ENCODE measurements at places on chromosomes 4 and X.

- no peak for DNase-seq
Measured at GRCh38 chrX:14124562-14124961, 94.9 kb upstream of the GEMIN8 start.

DNA sequence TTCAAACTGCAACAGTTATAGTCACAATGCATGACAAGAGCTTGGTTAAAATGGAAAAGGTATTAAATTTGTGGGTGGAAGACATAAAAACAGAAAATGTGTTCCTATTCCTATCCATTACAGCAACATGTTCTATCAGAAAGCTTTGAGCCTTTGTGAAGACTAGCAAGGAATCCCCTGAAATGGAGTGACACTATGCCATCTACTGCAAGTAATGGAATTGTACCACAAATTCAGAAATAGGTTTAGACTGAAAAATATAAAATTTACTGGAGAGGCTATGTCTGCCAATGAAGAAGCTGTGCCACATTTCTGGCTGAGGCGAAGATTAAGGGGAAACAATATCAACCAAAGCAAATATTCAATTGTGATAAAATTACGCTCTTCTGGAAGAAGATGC lies 247.9 kb downstream of the ADAM29 start:
- DNase-seq = no peak

DNA sequence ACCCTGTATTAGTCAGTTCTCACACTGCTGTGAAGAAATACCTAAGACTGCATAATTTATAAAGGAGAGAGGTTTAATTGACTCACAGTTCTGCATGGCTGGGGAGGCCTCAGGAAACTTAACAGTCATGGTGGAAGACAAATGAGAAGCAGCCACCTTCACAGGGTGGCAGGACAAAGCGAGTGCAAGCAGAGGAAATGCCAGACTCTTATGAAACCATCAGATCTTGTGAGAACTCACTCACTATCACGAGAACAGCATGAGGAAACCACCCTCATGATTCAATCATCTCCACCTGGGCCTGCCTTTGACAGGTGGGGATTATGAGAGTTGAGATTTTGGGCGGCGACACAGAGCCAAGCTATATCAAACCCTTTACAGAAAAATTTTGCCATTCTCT lies 722.4 kb downstream of the RAB28 start:
- no peak for DNase-seq

- no peak for DNase-seq
Measured at GRCh38 chr4:108130955-108131354, 37.8 kb downstream of the LEF1 start.

DNA sequence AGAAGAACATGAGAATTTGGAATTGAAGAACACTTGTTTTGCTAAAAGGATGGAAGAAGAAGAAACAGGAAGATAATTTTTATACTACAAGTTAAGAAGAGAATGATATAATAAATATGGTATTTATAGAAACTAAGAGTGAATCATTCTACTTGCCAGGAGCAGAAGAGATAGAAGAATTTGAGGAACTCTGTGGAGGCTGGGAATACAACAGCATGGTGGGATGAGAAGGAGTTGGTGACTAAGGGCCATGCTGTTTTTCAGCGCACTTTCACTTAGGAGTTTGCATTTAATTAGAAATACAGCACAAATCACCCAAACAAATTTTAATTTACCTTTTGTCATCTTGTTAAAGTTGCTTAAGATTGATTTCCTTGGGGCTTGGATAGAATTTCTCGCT lies 20.5 kb downstream of the HADH start:
- DNase-seq = peak; percentile 70

- DNase-seq = no peak
Measured at GRCh38 chrX:107450823-107451509, 1.5 kb downstream of the FRMPD3 start.

DNA sequence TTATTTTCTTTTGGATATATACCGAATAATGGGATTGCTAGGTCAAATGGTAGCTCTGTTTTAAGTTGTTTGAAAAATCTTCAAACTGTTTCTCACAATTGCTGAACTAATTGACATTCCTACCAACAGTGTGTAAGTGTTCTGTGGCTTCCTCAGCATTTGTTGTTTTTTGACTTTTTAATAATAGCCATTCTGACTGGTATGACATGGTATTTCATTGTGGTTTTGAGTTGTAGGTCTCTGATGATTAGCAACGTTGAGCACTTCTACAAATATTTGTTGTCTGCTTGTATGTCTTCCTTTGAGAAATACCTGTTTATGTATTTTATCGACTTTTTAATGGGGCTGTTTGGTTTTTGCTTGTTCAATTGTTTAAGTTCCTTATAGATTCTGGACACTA lies 680.1 kb upstream of the GRIA3 start:
- no peak for DNase-seq

DNA sequence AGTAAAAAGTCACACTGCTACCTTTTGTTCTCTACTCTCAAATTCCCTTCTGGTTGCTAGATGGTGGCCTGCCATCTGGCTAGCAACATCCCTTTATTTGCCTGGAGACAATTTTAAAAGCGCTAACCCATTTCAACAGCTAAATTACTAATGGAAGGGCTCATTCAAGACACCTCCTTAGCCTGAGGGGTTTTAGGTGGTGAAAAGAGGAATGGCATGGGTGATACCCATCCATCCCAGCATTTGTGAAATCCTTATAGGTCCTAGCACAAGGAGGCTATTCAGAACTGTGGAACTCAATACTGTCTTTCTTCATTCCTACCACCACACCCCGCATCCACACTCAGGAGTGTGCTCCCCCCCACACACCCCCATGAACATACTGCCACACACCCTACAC lies 33.5 kb downstream of the ARHGEF9 start:
- no peak for DNase-seq

- DNase-seq = no peak
Measured at GRCh38 chr4:185540487-185541120, 5.3 kb upstream of the PDLIM3 start.

- peak; percentile 53 for DNase-seq
Measured at GRCh38 chr4:25795566-25796454, 67.0 kb downstream of the SEL1L3 start.

DNA sequence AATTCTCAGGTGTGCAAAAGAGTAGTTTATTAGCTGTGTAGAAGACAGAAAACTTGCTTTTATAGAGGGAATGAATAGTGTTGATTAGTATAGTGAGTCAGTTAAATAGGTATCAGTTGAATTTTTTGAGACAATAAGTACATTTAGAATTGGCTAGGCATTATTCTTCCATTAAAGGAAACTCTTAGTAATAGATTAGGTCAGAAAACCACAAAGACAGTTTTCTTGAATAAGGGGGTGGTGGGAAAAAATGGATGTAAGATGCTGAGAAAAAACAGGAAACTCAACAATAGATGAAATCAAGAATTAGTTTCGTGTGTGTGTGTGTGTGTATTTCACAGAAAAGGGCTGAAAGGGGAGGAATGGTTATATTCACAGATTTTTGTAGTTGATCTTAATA lies 16.8 kb downstream of the CD38 start:
- no peak for DNase-seq

DNA sequence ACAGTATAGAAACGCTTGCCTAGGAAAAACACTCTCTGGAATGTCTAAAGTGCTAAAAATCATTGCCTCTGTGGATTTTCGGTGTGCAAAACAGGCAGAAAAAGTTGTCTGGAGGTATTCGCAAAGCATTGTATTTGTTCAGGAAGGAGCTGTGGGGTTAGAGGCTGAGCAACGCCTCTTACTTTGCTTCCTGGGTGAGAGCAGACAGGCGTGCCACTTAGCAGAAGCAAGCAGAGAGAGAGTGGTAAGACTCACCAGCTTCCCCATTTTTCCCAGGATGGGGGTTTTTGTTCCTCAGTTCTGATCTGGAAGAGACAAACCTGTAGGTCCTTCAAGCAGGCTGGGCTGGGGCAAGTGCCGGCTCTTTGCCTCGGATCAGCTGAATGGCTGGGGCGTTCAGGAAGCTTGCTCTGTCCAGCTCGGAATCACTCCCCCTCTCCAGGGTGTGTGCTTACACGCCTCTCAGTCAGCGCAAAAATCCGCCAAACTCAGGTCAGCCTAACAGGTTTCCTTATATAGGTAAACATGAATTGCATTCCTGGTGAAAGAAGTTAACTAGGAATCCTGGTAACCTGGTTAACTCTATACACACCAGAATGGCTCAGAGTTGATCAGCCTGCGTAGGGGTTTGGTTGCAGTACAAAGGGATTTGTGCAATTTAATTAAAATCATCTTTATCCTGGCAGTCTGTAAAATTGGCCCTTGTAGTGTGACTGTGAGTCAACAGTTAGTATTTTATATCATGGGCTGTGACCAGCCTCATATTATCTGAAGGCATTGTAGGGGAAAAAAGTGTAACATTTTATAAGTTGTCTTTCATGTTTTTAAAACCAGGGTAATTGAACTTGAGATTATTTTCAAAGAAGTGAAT lies 213.1 kb upstream of the MID1 start:
- no peak for DNase-seq

DNA sequence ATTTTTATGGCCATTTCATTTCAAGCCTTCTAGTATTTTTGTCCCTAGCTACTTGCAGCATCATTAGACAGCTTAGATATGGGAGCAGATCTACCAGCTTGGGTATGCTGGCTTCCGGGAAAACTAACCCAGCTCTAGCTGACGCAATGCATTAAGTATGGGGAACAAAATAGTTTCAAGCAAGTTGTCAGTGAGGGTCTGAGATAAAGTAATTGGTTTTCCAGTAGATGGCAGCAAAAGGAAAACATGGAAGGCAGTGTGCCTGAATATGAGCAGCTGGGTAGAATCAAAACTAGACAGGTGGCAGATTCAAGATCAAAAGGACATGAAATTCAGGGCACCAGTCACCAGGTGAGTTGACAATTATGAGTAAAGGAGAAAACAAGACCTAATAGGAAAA lies 340.9 kb upstream of the CTSO start:
- DNase-seq = peak; percentile 77

DNA sequence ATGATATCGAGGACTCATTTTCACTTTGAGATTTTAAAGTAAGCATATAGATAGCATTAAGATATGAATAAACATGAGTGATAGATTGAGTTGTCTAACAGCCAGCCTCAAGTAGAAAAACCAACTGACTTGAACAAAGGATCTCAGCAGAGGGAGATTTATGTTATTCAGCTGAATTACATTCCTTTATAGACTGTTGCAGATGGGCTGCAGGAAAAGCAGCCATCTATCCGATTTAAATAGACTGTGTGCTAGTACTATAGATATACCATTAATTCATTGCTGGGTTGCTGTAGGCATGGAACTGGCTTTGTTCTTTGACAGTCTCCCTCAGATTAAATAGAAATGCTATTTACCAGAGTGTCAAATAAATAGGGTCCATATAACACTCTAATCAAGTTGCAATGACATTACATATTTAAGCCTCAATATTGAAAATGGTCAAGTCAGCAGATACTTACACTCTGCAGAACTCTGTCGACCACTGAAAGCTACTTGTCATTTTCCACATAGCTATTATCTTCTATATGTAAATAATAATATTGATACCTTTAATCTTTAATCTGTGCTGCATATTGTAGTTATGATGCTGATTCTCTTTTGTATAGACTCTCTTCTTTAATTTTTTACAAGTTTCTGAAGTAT lies 750.8 kb downstream of the CENPC start:
- no peak for DNase-seq

- no peak for DNase-seq
Measured at GRCh38 chrX:912677-913076, 282.1 kb downstream of the SHOX start.

GRCh38 chrX:51148848-51149247 lies 183.8 kb upstream of the NUDT10 start:
- DNase-seq = no peak

DNA sequence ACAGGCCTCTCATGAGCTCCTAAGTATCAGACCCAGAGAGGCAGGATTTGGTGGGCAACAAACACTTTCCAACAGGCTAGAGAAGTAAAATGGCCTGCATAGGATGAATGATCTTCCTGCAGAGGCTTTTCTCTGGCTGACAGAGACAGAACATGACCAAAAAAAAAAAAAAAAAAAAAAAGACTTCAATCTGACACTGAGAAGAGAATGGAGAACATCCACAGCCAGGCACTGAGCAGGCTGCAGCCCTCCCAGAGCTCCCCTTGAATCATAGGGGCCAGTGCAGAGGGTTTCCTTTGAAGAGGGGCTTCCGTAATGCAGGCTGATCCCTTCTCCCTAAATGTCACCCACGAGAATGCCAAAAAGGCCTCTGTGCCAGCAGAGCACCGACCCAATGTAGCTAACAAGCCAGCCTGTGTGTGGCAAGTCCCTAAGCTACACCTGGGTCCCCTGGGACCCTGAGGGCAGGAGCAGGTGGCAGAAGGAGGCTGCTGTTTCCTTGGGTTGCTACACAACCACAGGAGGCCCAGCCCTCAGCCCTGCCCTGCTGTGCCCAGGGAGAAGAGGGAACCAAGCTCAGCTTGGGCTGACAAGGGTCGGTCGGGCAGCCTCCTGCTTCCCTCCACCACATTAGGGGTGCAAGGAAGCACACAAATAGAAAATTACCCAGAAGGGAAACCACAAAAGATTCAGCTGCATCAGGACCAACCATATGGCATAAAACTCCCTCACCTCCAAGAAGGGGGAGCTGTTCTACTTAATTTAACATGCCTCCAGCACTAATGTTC lies 55.6 kb downstream of the MAP7D2 start:
- no peak for DNase-seq

DNA sequence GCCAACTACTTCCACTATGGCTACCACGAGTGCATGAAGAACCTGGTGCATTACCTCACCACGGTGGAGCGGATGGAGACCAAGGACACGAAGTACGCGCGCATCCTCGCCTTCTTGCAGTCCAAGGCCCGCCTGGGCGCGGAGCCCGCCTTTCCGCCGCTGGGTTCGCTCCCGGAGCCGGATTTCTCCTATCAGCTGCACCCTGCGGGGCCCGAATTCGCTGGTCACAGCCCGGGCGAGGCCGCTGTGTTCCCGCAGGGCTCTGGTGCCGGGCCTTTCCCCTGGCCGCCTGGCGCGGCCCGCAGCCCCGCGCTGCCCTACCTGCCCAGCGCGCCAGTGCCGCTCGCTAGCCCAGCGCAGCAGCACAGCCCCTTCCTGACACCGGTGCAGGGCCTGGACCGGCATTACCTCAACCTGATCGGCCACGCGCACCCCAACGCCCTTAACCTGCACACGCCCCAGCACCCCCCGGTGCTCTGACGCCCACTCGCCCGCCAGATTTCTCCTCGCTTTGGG lies 2.1 kb downstream of the HELT start:
- DNase-seq = no peak

DNA sequence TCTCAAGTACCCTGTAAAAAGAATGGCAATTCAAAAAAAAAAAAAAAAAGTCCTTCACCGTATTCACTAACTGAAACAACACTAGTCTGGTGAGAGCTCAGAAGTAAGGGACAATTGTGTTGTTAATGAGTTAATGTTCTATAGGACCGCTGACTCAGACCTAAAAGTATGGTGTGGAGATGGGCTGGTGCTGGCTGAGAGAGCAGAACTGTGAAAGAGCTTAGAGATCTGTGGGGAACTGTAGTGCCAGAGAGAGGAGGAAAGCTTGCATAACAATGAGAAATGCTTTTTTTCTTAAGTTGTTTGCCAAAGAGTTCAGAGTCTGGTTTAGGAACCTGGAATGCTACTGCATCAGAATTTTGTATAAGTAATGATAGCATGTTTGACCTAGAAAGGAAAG lies 65.1 kb downstream of the LHFPL1 start:
- DNase-seq = no peak

Measured in AG04449 (cell line).